ENCODE measurements at places on chromosomes 7 and 10.

- no peak for DNase-seq
- H3K4me1 ChIP-seq: peaks cover 4% of the 10 kb centered on the region
- no peaks in the 10 kb centered on the region for H3K36me3 ChIP-seq
- no peaks in the 10 kb centered on the region for H3K27me3 ChIP-seq
- H3K27ac ChIP-seq: no peak overlapping the region
Measured at GRCh38 chr7:104951546-104951945, 62.5 kb upstream of the KMT2E start.

- H3K4me1 ChIP-seq: no peaks in the 10 kb centered on the region
- peaks cover 13% of the 10 kb centered on the region for H3K27me3 ChIP-seq
- no peak overlapping the region for H3K27ac ChIP-seq
- no peak for DNase-seq
- H3K36me3 ChIP-seq: no peaks in the 10 kb centered on the region
Measured at GRCh38 chr10:130745821-130746220, 565.7 kb downstream of the TCERG1L start.

DNA sequence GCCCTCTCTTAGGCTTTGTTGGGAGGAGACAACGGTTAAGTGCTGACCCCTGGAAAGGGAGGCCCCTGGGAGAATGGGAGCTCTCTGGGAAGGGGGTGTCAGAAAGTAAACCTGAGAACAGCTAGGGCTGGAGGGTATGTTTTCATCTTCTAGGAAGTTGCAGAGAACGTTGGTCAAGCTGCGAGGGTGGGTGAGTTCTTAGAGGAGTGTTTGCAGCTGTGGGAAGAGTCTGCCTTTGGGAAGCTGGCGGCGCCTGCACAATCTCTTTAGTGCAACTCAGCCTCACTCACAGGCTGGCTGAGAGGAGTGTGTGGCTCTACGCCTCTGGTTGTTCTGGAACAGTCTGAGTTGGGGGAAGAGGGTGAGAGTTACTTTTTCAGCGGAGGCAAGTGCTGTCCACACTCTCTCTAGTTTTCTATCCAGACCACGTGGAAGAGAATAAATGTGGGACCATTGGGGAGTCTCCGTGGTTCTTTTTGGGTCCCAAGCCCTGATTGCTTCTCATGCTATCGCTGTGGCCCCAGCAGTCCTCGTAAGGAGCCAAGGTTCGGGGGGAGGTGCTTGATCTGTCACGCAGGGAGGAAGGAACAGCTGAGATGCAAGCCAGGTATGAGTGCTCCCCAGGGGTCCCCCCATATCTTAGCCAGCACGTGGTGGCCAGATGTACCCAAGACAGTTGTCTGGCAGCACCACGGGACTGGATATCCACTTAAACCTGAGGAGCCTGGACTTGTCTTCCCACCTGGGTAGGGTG, 237.2 kb downstream of the BUB3 start:
- no peak overlapping the region for H3K27ac ChIP-seq
- no peaks in the 10 kb centered on the region for H3K4me1 ChIP-seq
- H3K4me3 ChIP-seq: no peak overlapping the region
- no peak for DNase-seq
- no peaks in the 10 kb centered on the region for H3K36me3 ChIP-seq

- DNase-seq: no peak
- H3K27ac ChIP-seq: no peak overlapping the region
- H3K36me3 ChIP-seq: peaks cover 14% of the 10 kb centered on the region
- H3K27me3 ChIP-seq: no peaks in the 10 kb centered on the region
- no peak overlapping the region for H3K4me3 ChIP-seq
- H3K4me1 ChIP-seq: no peaks in the 10 kb centered on the region
Measured at GRCh38 chr7:74193054-74193453, 16.8 kb upstream of the LAT2 start.

GRCh38 chr10:56771343-56771742, 410.3 kb upstream of the ZWINT start:
- H3K27ac ChIP-seq: no peak overlapping the region
- no peaks in the 10 kb centered on the region for H3K4me1 ChIP-seq
- H3K36me3 ChIP-seq: no peaks in the 10 kb centered on the region

GRCh38 chr10:34063592-34063991, 729.1 kb upstream of the NRP1 start:
- H3K4me3 ChIP-seq: no peak overlapping the region
- H3K4me1 ChIP-seq: no peaks in the 10 kb centered on the region
- H3K27me3 ChIP-seq: peaks cover 13% of the 10 kb centered on the region
- no peak for DNase-seq
- H3K27ac ChIP-seq: no peak overlapping the region
- no peaks in the 10 kb centered on the region for H3K36me3 ChIP-seq

DNA sequence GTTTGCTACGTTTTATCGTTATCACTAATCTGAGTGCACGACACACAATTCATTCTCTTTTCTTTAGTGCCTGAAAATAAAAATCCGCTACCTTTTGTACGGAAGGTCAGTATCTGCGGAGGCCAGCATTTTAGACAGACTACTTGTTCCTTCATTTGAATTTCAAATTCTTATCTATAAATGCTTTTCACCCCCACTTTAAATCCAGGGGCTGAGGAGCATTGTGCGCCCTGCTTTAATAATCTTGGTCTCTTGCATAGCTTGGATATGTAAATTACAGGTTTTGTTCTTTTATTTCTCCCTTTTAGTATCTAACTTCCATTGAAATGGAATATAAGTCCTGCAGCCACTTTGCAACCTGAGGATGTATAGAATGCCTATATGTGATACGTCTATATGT, 44.7 kb downstream of the NRP1 start:
- no peaks in the 10 kb centered on the region for H3K27me3 ChIP-seq
- no peak overlapping the region for H3K4me3 ChIP-seq
- no peaks in the 10 kb centered on the region for H3K36me3 ChIP-seq
- no peak for DNase-seq

- DNase-seq: no peak
- no peak overlapping the region for H3K4me3 ChIP-seq
- no peak overlapping the region for H3K27ac ChIP-seq
- no peaks in the 10 kb centered on the region for H3K27me3 ChIP-seq
Measured at GRCh38 chr10:119806334-119807130, 66.1 kb downstream of the MCMBP start.

DNA sequence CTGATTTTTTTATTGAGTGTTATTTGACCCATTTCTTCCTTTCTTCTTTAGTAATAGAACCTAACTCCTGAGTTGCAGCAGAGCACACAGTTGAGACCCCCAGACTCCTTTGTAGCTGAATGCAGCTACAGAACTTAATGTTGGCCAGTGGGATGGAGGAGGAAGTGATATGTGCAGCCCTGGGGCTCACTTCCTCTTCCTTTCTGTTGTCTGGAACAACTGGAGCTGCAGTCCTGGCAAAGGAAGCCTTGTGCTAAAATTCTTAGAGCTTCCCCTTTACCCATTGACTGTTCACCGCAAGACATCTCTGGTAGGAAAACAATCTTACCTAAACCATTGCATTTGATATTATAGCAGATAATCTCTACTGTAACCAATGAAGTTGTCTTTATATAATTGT, 86.6 kb downstream of the ITGB8 start:
- no peak for DNase-seq
- no peaks in the 10 kb centered on the region for H3K27me3 ChIP-seq
- no peak overlapping the region for H3K4me3 ChIP-seq
- no peaks in the 10 kb centered on the region for H3K4me1 ChIP-seq
- no peak overlapping the region for H3K27ac ChIP-seq

DNA sequence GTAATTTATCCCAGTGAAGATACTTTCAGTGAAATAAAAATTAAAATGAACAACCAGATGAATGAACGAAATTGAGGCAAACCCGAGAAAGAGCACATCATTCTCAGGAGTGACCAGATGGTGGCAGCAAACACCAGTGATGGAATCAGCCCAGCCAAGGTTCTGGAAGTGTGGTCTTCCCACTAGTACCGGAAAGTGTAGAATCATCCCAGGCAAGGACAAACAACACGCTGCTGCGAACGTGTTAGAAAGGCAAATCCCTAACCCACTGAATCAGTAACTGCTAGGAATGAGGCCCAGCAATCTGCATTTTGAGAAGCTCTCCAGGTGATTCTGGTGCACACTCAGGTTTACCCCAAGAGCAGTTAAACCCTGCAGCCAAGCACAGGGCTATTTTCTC, 15.5 kb upstream of the SLC18A3 start:
- H3K27ac ChIP-seq: no peak overlapping the region
- H3K27me3 ChIP-seq: peaks cover 8% of the 10 kb centered on the region
- no peaks in the 10 kb centered on the region for H3K36me3 ChIP-seq
- no peak for DNase-seq
- H3K4me1 ChIP-seq: no peaks in the 10 kb centered on the region
- H3K4me3 ChIP-seq: no peak overlapping the region

GRCh38 chr10:11335167-11335652, 276.2 kb downstream of the USP6NL start:
- H3K27me3 ChIP-seq: no peaks in the 10 kb centered on the region
- no peak for DNase-seq
- H3K36me3 ChIP-seq: peaks cover 42% of the 10 kb centered on the region
- H3K4me1 ChIP-seq: peaks cover 8% of the 10 kb centered on the region
- H3K4me3 ChIP-seq: no peak overlapping the region

DNA sequence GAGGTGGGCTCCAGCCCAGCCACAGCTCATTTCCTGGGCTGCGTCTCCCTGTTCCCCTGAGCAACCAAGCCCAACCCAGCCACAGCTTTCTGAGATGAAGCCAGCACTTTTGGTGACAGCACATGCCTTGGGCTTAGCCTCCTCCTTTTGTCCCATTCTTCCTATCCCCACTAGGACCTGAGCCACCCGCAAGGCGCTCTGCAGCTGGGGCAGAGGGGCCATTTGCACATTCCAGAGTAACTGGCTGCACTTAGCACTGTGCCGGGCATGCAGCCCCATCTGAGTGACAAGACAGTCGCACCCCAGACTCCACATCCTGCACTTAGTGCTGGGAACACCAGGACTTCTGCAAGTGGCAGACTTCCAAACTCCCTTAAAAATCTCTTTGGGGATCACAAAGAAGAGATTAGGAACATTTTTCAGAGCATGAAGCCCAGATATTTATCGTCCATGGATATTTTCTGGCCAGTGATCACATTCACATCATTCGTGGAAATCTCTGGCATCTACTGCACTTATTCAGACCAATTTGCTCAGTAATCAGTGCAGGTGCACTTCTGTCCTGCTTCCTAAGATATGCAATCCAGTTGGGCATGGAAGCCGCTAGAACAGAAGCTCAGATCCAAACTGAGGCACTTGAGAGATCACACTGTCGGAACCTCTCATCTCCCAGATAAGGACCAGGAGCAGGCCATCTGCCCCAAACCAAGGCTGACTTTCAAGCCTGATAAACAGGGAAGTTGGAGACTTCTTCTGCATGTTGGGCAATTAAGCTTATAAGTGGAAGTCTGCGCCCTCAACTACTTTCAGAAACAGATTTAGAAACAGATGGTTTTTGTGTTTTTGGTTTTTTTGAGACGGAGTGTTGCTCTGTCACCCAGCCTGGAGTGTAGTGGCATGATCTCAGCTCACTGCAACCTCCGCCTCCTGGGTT, 26.4 kb downstream of the CHST15 start:
- H3K36me3 ChIP-seq: no peaks in the 10 kb centered on the region
- H3K4me1 ChIP-seq: peaks cover 24% of the 10 kb centered on the region
- no peaks in the 10 kb centered on the region for H3K27me3 ChIP-seq
- no peak overlapping the region for H3K27ac ChIP-seq
- DNase-seq: no peak
- H3K4me3 ChIP-seq: no peak overlapping the region

- no peaks in the 10 kb centered on the region for H3K4me1 ChIP-seq
- no peaks in the 10 kb centered on the region for H3K27me3 ChIP-seq
- DNase-seq: no peak
- peaks cover 1% of the 10 kb centered on the region for H3K36me3 ChIP-seq
- no peak overlapping the region for H3K27ac ChIP-seq
- H3K4me3 ChIP-seq: no peak overlapping the region
Measured at GRCh38 chr10:132664883-132665282, 121.1 kb downstream of the NKX6-2 start.

DNA sequence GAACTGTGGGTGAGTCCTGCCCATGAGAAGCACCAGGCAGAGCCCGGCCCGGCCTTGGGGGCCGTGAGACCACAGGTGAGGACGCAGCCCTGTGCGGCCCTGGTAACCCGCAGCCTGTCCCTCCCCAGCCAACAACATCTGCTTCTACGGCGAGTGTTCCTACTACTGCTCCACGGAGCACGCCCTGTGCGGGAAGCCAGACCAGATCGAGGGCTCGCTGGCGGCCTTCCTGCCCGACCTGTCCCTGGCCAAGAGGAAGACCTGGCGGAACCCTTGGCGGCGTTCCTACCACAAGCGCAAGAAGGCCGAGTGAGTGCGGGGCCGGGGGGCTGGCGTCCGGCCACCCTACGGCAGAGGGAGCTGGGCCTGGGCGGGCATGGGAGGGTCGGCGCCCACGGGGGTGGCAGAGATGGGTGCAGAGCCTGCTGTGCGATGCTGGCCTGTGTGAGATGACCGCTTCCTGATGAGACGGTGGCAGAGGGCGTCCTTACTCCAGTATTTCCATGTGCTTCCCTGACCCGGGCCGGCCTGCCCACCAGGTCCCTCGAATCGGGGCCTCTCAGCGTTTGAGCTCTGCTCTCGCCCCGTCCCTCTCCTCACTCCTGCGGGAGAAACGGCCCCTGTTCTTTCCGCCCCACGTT, 34.1 kb upstream of the FOXL3 start:
- H3K36me3 ChIP-seq: no peaks in the 10 kb centered on the region
- no peak overlapping the region for H3K27ac ChIP-seq
- H3K4me1 ChIP-seq: no peaks in the 10 kb centered on the region
- no peak for DNase-seq
- H3K4me3 ChIP-seq: no peak overlapping the region

- no peak for DNase-seq
- H3K4me1 ChIP-seq: no peaks in the 10 kb centered on the region
- H3K36me3 ChIP-seq: no peaks in the 10 kb centered on the region
- H3K27me3 ChIP-seq: peaks cover 16% of the 10 kb centered on the region
- no peak overlapping the region for H3K4me3 ChIP-seq
Measured at GRCh38 chr10:14089556-14090292, 241.0 kb downstream of the FRMD4A start.

DNA sequence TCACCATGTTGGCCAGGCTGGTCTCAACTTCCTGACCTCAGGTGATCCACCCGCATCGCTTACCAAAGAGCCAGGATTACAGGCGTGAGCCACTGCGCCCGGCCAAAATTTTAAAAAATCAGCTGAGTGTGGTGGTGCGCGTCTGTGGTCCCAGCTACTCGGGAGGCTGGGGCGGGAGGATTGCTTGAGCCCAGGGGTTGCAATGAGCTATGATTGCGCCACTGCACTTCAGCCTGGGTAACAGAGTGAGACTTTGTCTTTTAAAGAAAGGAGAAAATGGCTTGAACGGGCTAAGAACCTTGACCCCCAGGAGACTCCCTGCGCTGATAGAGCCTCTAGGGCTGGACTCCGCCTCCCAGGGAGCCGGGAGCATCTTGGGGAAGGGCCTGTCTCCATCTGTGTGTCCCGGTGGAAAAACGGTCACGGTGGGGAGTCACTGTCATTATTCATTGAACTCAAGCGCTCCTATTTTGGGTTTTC, 760 bp upstream of the KCTD7 start:
- no peaks in the 10 kb centered on the region for H3K27me3 ChIP-seq
- H3K36me3 ChIP-seq: peaks cover under 1% of the 10 kb centered on the region
- peak overlapping the region; percentile 60 for H3K4me3 ChIP-seq
- H3K4me1 ChIP-seq: peaks cover 47% of the 10 kb centered on the region

- no peak overlapping the region for H3K27ac ChIP-seq
- H3K4me1 ChIP-seq: no peaks in the 10 kb centered on the region
- no peak overlapping the region for H3K4me3 ChIP-seq
- H3K36me3 ChIP-seq: no peaks in the 10 kb centered on the region
Measured at GRCh38 chr7:106618480-106618879, 42.5 kb downstream of the CCDC71L start.

GRCh38 chr10:27192284-27192683, 37.1 kb downstream of the MASTL start:
- no peaks in the 10 kb centered on the region for H3K4me1 ChIP-seq
- H3K36me3 ChIP-seq: peaks cover 15% of the 10 kb centered on the region
- H3K4me3 ChIP-seq: no peak overlapping the region
- H3K27me3 ChIP-seq: no peaks in the 10 kb centered on the region

Data from T-cell (primary cell).